ENCODE measurements at places on chromosomes 1 and 21.

GRCh38 chr1:226436855-226437491 lies 29.1 kb upstream of the PARP1 start:
- no peak for DNase-seq

DNA sequence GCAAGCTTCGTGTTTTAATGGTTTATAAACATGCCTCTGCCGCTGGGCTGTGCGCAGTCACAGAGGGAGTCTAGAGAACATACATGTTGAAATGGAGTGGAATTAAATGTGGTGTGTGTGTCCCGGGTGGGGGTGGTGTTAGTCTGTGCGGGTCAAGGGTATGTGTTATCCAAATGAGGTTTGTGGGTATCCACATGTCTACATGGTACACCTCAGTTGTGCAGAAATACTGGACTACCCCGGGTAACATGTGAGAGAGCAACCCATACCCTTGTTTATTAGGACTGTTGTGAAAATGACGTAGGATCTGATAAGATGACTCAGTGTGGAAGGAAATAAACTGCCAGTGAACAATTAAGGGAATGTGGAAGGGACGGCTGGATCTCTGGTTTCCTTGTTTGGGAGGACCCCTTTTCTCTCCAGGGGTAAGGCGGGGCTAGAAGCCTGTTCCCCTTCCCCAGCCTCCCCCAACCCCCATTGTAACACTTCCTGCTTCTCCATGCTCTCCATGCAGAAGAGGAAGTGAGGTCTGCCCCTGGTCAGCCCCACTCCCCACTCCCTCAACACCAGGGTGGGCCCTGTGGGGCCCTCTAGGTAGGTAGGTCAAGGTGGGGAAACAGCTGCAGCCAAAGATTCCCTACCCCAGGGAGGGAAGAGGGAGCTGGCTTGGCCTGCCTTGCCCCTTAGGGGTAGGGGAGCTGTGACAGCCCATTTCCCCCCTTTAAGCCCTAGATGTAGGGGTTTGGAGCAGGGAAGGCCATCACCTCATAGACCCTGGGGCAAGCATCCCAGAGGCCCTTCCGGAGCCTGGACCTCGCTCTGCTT lies 690 bp downstream of the EPS8L3 start:
- DNase-seq, result peak; percentile 65

DNA sequence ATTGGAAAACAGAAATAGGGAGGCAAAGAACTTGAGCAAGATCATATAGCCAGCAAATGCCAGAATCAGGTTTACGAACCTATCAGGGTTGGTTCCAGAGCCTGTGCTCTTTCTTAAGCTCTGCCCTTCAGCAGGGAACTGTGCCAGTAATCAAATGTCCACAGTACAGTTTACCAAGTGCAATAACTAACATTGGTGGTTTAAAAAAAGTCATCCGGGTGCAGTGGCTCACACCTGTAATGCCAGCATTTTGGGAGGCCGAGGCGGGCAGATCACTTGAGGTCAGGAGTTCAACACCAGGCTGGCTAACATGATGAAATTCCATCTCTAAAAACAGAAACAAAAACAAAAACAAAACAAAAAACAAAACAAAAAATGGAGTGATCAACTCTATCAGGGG lies 182.7 kb downstream of the LMX1A start:
- no peak for DNase-seq

- no peak for DNase-seq
Observed at GRCh38 chr1:231337043-231337471, 595 bp downstream of the EXOC8 start.

- DNase-seq, result no peak
Observed at GRCh38 chr1:120178799-120179756, 2.8 kb upstream of the SEC22B start.

DNA sequence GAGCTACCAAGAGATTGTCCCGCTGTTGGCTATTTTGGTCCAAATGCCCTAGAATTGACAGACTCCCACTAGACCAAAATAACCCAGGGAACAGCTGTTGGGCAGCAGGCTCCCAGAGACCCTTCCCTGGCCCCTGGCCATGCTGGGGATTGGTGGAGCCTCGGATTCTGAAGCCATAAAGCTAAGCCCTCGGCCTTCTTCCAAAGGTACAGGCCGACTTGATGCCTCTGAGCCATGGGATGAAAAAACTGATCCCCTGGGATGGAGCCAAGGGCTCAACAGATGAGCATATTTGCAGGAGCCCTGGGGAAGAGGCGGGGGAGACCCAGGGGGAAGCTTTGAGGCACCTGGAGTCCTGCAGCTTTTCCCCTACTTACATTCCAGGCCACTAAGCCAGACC lies 1.0 kb upstream of the LRRC38 start:
- DNase-seq, result no peak

DNA sequence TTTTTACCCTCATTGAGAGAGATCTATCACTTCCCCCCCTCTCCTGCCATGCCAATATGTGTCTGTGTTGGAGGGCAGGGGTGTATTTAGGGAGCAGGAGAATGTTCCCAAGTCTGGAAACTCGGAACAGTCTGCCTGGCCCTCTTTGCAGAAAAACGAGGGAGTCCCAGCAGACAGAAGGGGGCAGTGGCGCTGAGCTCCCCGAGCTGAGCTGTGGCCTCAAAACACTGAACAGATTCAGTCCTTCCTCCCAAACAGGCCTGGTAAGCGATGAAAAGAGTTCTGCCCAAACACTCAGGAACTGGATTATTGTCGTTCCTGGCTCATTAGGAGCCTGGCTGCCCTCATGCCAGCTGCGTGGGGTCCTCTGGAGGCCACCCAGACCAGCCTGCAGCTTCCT lies 981 bp downstream of the CLDN14 start:
- no peak for DNase-seq

GRCh38 chr1:211182746-211183145 lies 48.8 kb upstream of the KCNH1 start:
- no peak for DNase-seq

DNA sequence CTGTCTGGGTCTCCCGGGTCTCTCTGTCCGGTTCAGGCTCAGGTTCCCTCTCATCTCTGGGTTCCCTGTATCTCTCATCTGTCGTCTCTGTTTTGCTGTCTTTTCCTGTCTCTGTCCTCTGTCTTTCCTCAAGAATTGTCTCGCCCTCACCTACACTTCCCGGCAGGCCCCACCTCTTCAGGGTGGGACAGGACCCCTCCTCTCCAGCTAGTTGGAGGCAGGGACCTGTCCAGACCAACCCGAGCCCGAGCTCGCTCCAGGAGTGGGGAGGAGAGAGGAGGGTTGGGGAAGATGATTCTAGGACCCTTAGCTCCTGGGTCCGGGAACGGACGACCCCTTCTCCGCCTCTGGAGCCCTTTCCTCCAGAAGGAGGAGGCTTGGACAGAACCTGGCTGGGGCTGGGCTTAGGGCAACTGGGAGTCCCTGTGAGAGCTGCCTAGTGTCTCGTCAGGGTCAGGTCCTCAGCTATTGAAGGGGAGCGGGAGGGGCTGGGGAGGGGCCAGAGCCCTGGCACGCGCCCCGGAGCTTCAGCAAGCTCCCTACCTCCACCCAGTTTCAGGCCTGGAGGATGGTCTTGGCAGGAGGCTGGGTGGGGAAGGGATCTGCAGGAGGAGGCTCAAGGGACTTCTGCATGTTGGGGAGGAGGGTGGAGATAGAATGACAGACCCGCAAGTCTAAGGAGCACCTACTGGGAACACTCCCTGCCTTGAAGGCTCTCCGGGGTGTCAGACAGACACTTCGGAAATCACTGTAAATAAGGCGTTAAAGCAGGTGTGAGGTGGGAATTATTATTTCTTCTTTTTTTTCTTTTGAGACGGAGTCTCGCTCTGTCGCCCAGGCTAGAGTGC lies 26.3 kb upstream of the EPB41 start:
- peak; percentile 40 for DNase-seq

GRCh38 chr1:228664399-228664914 lies 70.8 kb upstream of the RHOU start:
- peak; percentile 81 for DNase-seq

DNA sequence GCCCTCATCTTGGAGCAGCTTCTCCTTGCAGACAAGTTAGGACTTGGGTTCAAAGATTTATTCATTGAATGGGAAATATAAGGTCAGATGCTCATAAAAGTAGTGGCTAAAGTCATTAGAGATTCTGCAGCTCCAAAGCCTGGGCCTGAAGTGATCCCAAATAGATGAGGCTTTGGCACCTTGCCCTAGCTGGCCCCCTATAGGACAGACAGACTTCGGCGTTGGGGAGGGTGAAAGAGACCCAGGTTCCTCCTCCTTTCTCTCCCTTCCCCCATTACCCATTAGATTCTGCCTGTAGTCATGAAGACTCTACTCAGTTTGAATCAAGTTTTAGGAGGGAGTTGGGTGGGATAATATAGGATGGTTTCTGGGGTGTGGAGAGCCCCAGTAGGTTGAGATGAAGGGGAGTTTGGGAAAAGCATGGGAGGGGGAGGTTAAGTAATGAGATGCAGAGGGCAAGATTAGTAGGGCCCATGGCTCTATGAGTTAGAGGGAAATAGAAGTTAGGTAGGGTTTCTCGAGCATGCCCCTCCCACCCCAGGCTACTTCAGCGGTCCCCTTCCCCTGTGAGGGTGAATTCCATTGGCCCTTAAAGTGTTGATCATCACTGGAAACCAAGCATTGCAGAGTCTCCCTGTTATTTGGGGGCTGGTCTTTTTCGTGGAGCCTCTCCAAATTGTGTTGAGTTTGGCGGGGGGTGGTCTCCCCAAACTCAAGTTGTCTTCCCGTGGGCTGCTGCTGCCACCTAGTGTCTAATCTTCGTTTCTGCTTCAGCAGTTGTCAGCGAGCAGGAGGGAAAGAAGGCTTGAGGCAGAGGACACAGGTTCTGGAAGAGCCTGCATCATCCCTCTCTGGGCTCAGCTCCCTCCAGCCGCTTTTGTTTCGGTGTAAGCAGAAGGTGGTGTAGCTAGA lies 2.1 kb upstream of the AHDC1 start:
- DNase-seq, result peak; percentile 78
